Esophagus squamous epithelium (tissue), 5 donors: ENCODE measurements at places on chromosomes 7 and 10. TPM values are rescaled to one million over a fixed set of nuclear protein-coding genes. Genes with fewer than 3 reads are reported as not detected.

GRCh38 chr7:12174931-12175330 is 36.2 kb upstream of the TMEM106B start:
- H3K4me1 ChIP-seq, result no peaks in the 10 kb centered on the region
- no peaks in the 10 kb centered on the region for H3K36me3 ChIP-seq
- H3K27ac ChIP-seq, result no peak overlapping the region
- H3K27me3 ChIP-seq, result no peaks in the 10 kb centered on the region
- no peak overlapping the region for H3K4me3 ChIP-seq

GRCh38 chr7:26673271-26673670 is 191.1 kb downstream of the SKAP2 start:
- H3K36me3 ChIP-seq, result no peaks in the 10 kb centered on the region
- H3K27me3 ChIP-seq, result no peaks in the 10 kb centered on the region
- no peak overlapping the region for H3K27ac ChIP-seq
- no peak for DNase-seq
- no peak overlapping the region for H3K4me3 ChIP-seq
- no peaks in the 10 kb centered on the region for H3K4me1 ChIP-seq

DNA sequence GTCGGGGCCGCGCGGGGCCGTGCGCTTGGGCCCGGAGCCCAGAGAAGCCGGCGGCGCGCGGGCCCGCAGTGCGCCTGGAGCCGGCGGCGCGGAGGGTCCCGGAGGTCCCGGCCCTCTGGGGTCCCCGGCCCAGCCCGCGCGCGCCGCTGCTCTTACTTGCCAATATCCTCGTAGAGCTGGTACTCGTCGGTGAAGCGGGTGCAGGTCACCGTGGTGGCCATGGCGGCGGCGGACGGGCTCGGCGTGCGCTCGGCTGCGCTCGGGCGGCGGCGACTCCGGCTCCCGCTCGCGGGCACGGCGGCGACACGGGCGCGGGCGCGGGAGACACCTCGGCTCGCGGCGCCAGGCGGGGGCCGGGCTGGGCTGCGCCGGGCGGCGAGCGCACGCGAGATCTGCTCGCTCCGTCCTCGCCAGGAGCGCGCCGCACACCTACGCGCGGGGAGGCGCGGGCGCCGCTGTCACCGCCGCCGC is at the start of gene CAMK2B:
Gene CAMK2B, minus strand, starts transcription at position 394 of the 471 bp plus-strand sequence. Its CDS starts 173 bp downstream, at position 221.
- no peak within 1 kb of the TSS for H3K27ac ChIP-seq
- peak within 1 kb of the TSS; percentile 17 for H3K4me3 ChIP-seq
- no peaks in the 10 kb centered on the region for H3K27me3 ChIP-seq
- H3K36me3 ChIP-seq, result no peaks in the 10 kb centered on the region
- peaks cover 17% of the 10 kb centered on the region for H3K4me1 ChIP-seq
- DNase-seq, result no peak

- H3K4me3 ChIP-seq, result no peak overlapping the region
- no peaks in the 10 kb centered on the region for H3K27me3 ChIP-seq
- H3K4me1 ChIP-seq, result no peaks in the 10 kb centered on the region
Observed at GRCh38 chr10:132560241-132560731, 22.7 kb downstream of the INPP5A start.

The CALHM3 gene
- total RNA-seq, result not detected

The ACBD7 gene
- total RNA-seq, result not detected

GRCh38 chr7:15504351-15504750 is 57.5 kb downstream of the AGMO start:
- H3K4me3 ChIP-seq, result no peak overlapping the region
- DNase-seq, result no peak
- no peaks in the 10 kb centered on the region for H3K4me1 ChIP-seq
- H3K27me3 ChIP-seq, result no peaks in the 10 kb centered on the region

GRCh38 chr10:99966306-99966705 is 43.4 kb downstream of the DNMBP start:
- peaks cover 67% of the 10 kb centered on the region for H3K36me3 ChIP-seq
- no peaks in the 10 kb centered on the region for H3K27me3 ChIP-seq
- no peaks in the 10 kb centered on the region for H3K4me1 ChIP-seq
- peak overlapping the region; percentile 3 for H3K27ac ChIP-seq
- no peak overlapping the region for H3K4me3 ChIP-seq

- no peaks in the 10 kb centered on the region for H3K36me3 ChIP-seq
- H3K27me3 ChIP-seq, result no peaks in the 10 kb centered on the region
- no peaks in the 10 kb centered on the region for H3K4me1 ChIP-seq
- DNase-seq, result no peak
- no peak overlapping the region for H3K4me3 ChIP-seq
- no peak overlapping the region for H3K27ac ChIP-seq
Observed at GRCh38 chr10:114869520-114869892, 47.9 kb downstream of the FHIP2A start.

The ABI1 gene
- total RNA-seq, result 51.4 TPM

The LRRTM3 gene
- total RNA-seq, result not detected

DNA sequence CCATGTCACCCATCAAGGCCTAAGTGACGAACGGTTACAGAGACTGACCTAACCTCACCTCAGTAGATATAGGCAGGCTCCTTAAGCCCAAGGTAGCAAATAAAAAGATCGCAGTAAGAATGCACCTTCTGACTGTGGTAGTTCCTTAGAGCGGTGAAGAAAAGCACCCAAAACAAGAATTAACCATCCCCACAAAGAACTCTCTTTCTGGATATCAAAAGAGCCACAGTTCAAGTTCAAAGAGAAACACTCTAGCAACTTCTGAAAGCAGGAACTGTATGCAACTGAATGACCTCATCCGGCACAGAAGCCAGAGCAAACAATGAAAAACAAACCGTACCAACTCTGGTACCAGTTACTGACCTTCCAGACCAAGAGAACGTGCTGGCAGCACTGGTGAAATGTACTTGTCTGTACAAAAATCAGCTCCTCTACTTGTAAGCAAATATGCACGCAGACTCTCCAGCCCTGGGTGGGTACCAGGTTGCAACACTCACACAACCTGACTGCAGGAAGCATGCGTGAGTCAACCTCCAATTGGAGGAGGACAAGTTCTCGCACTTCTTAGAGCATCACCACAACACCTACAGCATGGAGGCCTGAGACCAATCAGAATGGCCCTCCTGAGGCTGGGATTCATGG is 202.7 kb downstream of the FAM107B start:
- H3K4me3 ChIP-seq, result no peak overlapping the region
- peaks cover 8% of the 10 kb centered on the region for H3K36me3 ChIP-seq
- H3K4me1 ChIP-seq, result peaks cover 6% of the 10 kb centered on the region
- no peaks in the 10 kb centered on the region for H3K27me3 ChIP-seq
- DNase-seq, result no peak

DNA sequence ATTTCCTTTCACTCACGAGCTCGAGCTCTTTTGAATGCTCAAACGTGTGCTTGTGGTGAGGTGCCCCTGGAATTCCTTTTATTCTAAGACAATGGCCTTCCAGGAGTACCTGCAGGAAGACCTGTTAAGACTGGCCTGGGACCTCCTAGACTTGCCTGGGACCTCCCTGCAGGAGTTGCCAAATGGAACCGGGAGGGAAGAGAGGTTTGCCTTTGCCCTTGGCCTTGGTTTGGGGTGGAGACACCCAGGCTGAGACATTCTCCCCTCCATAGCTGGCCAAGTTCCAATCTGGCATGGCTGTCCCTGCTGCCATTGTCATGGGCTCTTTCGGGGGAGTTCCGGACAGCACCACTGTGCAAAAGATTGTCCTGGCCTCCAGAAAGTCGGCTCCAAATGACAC is 39.7 kb downstream of the DNAJB12 start:
- peak overlapping the region; percentile 93 for H3K27ac ChIP-seq
- no peak for DNase-seq
- H3K36me3 ChIP-seq, result no peaks in the 10 kb centered on the region
- H3K4me3 ChIP-seq, result no peak overlapping the region
- no peaks in the 10 kb centered on the region for H3K27me3 ChIP-seq

DNA sequence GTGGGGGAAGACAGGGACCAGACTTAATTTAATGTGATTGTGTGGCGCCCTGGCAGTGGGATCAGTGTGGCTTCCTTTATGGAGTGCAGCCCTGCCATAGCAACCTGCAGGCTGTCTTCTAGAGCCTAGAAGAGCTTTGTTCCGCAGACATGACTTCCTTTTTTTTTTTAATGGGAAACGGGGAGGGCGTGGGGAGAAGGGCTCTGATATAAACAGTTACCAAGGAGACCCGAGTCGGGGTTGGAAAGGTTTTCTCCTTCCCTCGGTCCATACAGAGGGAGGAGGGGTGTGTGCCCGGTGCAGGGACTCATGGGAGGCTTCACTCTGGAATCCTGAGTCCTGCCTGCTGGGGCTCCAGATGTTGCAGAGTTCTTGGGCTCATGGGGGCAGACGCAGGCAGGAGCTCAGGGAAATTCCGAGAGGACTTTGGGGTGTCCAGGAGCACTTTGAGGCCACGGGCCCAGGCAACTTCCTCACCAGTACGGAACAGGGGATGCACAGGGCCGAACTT is 26.9 kb downstream of the TMEM120A start:
- peak overlapping the region; percentile 18 for H3K4me3 ChIP-seq
- H3K27me3 ChIP-seq, result no peaks in the 10 kb centered on the region
- peaks cover 89% of the 10 kb centered on the region for H3K4me1 ChIP-seq
- peaks cover 63% of the 10 kb centered on the region for H3K36me3 ChIP-seq
- no peak for DNase-seq

The ARHGAP12 gene
- 12.3 TPM for total RNA-seq

- DNase-seq, result no peak
- no peaks in the 10 kb centered on the region for H3K36me3 ChIP-seq
- H3K4me1 ChIP-seq, result no peaks in the 10 kb centered on the region
Observed at GRCh38 chr7:83547526-83547925, 101.4 kb downstream of the SEMA3E start.

DNA sequence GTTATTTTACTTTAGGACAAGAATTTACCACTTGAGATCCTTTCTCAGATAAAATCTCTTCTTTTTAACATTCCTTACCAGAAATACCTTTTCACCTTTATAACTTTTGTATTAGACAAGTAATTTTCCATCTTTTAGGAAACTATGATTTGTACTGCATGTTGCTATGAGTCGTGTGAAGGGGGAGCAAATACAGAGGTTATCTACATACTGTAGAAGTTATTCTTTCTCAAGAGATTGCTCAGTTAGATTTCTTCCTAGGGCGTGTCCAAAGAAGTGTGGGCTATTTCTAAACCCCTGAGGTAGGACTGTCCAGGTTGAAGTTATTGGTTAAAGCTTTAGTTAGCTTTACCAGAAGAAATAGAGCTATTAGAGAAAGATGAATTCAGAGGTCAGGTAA is 30.2 kb upstream of the ARHGAP12 start:
- no peak overlapping the region for H3K4me3 ChIP-seq
- no peak for DNase-seq
- no peak overlapping the region for H3K27ac ChIP-seq
- peaks cover 24% of the 10 kb centered on the region for H3K4me1 ChIP-seq

DNA sequence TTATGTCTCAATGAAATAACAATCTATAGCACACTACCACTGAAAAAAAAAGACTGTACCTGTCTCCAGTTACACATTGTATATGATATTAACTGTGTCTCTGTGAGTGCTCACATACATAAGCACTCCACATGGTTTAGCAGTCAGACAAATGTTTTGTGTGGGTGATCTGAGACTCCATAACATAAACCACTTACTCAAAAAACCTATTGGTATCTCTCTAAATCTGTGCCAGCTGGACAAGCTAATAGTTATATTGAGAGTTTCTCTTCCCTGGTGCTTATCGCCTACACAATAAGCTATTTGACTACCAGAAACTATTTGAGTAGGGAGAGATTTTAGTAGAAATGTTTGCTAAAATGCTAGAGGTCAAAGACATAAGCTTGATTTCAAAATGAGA is 190.1 kb upstream of the AGR3 start:
- H3K27ac ChIP-seq, result no peak overlapping the region
- H3K27me3 ChIP-seq, result no peaks in the 10 kb centered on the region
- no peaks in the 10 kb centered on the region for H3K36me3 ChIP-seq
- no peak overlapping the region for H3K4me3 ChIP-seq
- H3K4me1 ChIP-seq, result no peaks in the 10 kb centered on the region

The BUD31 gene
- 56.3 TPM for total RNA-seq
